NCI-H187 treated with DMSO at 0.1 percent for 48 hours (cell line): ENCODE measurements at places on chromosomes 11 and 22.

DNA sequence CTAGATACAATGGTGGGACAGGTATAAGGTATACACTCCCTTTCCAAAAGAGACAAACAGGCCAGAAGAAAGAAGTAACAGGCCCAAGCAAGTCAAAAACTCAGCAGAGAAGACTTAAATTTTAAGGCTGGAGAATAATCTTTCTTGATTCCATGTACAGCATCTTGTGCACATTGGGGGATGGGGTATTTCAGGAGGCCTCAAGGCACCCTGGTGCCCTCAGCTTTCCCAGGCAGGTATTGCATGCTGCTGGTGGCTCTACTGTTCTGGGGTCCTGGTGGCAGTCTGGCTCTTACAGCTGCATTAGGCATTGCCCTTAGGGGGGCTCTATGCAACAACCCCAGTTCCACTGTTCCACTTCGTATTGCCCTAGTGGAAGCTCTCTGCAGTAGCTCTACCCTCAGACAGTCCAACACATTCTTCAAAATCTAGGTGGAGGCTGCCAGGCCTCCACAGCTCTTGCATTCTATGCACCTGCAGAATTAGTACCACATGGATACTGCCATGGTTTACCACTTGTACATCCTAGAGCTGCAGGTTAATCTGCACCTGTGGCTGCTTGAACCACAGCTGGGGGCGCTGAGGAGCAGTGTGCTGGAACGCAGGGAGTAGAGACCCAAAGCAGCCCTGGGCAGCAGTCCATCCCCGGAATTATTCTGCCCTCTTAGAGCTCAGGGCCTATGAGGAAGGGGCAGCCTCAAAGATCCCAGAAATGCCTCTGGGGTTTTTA, 4.2 kb upstream of the CTSC start:
- no peak for DNase-seq

- DNase-seq, result no peak
Observed at GRCh38 chr11:116312570-116313391, 460.0 kb downstream of the BUD13 start.

DNA sequence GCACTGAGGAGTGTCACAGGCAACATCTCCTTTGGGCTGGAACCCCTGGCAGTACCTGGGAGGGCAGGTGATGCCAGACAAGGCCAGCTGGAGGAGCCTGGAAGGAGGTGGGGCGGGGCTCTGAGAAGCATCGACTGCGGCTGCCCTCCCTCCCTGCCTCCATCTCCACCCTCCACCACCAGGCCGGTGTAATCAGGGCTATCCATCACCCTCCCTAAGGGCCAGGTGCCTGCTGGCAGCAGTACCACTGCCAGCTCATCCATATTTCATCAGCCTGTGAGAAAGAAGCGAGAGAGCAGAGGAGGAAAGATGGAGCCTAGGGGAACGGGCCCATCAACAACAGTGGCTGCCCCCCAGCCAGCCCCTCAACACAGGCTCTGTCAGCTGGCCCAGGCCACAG, 51.4 kb upstream of the RASD2 start:
- peak; percentile 73 for DNase-seq

DNA sequence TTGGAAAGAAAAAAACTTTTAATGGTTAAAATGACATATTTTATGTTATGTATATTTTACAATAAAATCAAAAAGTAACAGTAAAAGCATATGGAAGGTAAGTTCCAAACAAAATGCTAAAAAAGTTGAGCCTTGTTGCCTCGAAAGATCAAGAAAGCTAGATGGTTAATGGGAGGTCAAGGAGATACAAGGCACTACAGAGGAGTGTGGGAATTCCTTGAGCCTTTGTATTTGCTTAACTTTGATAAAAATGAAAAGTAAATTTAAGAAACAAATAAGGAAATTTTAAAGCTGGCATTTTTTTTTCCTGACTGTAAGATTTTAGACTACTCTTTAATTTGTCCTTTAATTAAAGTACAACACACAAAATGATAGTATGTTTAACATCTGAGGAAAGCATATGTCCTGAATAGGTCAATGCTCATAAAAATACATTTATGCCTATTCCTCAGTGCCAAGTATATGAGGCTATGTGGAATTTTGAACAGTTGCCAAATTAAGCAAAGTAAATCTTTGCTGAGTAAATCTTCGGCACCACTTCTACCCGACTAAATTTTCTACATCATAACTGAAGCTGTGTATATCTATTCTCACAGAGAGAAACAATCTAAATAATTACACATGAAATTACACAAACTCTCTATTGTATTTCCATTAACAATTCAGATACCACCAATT, 108.8 kb downstream of the TTC28 start:
- DNase-seq, result no peak

GRCh38 chr11:27451244-27451965, 21.2 kb downstream of the LGR4 start:
- no peak for DNase-seq

GRCh38 chr11:110072930-110073329, 20.3 kb upstream of the ZC3H12C start:
- no peak for DNase-seq

- DNase-seq, result no peak
Observed at GRCh38 chr11:23555085-23555484, 694.8 kb upstream of the CCDC179 start.

- DNase-seq, result no peak
Observed at GRCh38 chr11:13338427-13339069, 61.0 kb downstream of the BMAL1 start.

DNA sequence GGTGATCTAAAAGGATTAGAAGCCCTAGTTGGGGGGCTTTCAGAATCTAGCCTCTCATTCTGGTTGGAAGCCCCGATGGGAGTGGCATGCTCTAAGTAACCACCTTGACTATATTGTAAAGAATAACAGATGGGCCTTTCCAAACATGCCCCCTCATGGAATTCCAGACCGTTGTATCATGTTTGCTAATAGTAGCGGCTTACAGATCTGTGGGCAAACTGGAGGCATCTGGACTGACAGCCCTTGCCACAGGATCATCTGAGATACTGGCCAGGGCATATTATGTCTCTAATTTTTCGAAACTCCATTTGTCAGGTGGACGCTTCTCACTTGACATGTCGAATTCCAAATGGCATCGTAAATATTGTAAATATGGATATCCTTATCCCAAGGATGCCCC, 10.5 kb downstream of the APIP start:
- no peak for DNase-seq

DNA sequence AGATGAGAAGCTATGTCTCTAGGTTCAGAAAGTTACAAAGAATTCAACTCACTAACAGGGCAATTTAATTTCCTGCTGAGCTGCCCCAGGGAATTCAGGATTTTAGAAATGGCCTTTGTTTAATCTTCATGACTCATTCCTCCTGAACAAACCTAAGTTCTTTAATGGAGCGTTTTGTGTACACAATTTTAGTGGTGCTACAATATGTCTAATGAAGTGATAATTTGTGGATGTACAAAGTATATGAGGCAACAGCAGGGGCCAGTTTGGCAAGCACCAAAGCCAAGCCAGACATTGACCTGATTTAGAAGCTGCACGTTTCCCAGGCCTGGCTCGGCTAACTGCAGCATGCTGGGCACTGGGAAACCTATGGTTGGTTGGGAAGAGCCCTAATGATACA, 34.4 kb upstream of the HEPHL1 start:
- DNase-seq, result no peak

DNA sequence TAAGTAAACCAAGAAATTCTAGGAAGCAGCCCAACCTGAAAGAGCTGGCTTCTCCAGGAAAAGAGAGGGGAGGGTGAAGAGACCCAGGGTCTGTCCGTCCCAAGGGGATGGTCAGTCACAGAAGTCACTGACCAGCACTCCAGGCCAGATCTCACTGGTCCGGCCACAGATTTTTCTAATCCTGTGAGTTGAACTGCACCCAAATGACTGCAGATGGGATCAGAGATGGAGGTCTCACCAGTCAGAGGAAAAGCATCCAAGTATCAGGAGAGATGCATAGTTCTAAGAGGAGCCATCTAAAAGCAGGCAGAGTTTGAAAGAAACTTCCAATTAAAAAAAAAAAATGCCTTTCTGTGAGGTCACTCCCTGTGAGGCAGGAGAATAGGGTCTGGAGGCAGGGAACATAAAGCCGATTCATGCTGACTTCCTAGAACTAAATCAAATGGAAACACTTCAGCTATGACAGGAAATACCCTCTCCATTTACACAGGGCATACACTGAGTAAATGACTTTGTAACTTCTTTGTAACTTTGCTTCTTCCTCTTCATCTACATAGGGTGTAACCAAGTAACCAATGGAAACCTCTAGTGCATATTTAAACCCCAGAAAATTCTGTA, 144.5 kb downstream of the CCDC34 start:
- DNase-seq, result no peak

DNA sequence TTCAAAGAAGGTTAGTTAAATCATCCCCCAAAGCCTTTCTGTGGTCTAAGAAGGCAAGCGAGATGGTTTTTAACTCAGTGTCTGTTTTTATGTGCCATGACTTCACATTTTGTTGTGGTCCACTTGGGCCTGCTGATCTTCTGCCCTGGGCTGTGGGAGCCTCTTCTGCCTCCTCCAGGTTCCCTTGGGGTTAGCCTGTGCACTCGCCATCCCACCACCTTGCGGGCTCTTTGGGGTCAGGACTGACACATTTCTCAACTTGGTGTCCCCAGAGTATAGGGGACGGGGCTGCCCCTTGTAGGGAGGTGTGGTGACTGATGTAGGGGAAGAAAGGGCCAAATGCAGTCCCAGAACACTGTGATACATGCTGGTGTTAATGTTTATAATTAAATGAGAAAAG, 207.0 kb downstream of the TBC1D22A start:
- no peak for DNase-seq

DNA sequence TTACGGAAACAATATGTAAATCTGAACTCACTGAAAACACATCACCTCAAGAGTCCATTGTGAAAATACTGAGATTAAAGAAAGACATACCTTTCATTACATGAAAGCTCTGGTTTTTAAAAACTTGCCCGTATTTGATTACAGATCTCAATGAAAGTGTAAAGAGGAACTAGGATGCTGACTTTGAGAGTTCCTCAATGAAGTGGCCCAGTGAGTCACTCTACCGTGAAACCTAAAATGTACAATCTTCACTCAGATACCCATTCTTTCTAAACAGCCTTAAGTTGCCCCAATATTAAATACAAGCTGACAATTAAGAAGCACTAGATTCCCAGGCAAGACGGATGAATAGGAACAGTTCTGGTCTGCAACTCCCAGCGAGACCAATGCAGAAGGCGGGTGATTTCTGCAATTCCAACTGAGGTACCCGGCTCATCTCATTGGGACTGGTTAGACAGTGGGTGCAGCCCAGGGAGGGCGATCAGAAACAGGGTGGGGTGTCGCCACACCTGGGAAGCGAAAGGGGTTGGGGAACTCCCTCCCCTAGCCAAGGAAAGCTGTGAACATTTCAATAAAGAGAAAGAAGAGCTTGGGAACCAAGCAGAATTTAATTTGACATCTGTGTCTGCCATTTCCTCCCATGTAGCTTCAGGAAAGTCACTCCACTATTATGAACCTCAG, 33.8 kb upstream of the OR9G4 start:
- no peak for DNase-seq

DNA sequence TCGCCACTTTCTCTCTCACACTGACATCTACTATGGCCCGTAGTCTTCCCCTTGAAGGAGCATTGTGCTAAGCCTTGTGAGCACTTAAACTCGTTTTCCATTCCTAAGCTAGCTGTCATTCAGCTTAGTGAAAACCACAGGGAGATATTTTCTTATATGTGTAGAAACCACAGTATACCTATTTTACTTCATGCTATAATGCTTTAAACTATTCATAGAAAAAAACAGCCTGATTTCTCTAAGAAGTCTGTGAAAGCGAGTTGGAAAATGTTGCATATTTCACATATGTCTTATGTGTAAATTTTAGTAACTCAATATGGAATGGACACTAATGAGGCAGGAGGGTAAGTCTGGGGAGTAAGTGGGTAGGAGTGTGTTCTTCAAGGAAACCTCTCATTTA, 194.3 kb upstream of the CTSC start:
- DNase-seq, result no peak

DNA sequence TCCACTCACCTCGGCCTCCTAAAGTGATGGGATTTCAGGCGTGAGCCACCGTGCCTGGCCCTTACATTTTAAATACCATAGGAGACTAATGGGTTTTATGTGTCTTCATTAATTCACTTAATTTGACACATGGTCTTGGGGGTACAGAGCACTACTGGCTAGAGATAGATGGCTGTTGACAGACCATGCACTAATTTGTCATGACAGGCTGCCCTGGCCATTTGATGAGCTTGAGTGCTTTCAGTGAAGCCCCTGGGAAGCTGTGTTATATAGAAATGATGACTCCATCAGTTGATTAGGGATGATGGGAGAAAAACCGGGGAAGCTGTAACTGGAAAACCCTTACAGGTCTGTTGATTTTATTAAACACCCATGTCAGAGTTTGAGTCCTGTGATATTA, 6.6 kb downstream of the PHF5A start:
- no peak for DNase-seq

GRCh38 chr11:27401280-27401832, 38.3 kb upstream of the CCDC34 start:
- DNase-seq, result no peak

DNA sequence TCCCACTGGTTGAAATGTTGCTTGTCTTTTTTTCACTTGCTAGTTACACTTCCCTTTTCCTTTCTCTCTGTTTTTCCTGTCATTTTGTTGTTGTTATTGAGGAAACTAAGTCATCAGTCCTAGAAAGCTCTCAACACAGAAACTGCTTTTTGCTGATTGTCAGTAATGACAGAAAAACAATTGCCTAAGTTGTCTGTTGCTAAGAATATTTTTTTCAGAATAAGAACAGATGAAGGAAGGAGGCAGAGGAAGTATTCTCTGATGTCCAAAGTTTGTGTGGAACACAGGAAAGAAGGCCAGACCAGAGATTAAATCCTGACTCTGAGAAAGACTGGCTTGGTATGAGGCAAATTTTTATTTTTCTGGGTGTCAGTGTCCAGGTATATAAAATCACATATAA, 163.3 kb downstream of the CASP12 start:
- DNase-seq, result no peak

GRCh38 chr11:76947190-76947589, 86.5 kb downstream of the ACER3 start:
- no peak for DNase-seq

- DNase-seq, result no peak
Observed at GRCh38 chr11:103903621-103904323, 132.7 kb upstream of the DDI1 start.

DNA sequence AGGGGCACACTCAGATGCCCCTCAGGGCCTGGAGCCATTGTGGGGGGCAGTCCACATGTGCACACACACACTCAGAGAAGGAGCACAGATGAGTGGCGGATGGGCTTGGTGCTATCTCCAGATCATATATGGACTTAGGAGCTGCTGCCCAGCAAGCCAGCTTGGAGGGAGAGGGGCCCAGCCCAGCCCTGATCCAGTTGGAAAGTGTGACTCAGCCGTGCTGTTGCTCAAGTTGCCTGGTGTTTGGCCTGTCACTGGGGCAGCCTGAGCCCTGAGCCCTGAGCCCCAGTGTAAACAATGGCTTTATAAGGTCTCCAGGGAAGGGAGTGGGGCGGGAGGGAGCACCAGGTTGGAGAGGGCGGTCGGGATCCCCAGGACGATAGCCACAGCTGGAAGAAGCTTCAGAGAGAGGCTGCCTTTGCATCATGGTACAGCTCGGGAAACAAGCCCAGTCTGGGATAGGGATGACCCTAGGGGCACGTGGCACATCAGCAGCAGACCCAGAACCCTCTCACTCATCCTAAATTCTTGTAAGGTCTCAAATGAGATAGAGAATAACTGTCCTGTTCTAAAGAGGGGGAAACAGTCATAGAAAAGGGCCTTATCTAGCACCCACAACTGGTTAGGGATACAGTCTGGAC, 4.8 kb downstream of the SELENOM start:
- DNase-seq, result no peak

GRCh38 chr11:10667521-10667885, 26.1 kb downstream of the IRAG1 start:
- no peak for DNase-seq
